ENCODE measurements at places on chromosomes 5 and 9.

DNA sequence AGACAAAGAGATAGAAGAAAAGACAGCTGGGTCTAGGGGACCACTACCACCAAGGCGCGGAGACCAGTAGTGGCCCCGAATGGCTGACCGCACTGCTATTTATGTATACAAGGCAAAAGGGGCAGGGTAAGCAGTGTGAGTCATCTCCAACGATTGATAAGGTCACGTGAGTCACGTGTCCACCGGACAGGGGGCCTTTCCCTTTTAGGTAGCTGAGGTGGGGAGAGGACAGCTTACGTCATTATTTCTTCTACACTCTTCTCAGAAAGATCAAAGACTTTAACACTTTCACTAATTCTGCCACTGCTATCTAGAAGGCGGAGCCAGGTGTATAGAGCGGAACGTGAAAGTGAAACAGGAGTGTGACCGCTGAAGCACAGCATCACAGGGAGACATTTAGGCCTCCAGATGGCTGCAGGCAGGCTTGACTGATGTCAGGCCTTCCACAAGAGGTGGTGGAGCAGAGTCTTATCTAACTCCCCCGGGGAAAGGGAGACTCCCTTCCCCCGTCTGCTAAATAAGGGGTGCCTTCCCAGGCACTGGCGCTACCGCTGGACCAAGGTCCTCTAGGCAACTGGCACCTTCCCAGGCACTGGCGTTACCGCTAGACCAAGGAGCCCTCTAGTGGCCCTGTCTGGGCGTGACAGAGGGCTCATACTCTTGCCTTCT, 6.1 kb upstream of the PRR16 start:
- DNase-seq: peak; percentile 62

DNA sequence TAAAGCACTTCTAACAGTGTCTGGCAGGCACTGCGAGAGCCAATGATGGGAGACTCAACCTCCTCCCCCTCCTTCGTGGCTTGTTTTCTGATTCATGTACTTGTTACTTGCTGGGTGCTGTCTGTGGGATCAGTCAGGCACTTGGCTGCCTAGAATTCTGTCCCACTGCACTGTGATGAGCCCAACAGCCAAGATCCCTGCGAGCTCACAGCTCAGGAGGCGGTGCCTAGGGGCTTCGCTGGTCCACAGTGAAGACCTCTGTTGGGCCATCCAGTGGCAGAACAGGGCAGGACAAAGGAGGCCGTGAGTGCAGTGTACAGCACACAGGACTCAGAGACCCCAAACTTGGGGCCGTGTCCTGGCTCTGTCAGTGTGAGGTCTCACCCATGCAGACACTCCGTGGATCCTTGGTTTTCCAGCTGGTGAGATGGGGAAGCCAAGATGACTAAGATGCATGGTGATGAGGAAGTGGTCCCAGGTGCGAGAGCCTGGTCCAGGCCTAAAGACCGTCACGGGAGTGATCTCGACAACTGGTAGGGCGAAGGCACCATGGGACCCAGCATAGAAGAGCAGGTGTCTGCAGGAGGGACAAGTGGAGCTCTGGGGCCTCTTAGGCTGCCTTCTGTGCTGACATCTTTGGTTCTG, 19.5 kb downstream of the MYMK start:
- DNase-seq: peak; percentile 20

DNA sequence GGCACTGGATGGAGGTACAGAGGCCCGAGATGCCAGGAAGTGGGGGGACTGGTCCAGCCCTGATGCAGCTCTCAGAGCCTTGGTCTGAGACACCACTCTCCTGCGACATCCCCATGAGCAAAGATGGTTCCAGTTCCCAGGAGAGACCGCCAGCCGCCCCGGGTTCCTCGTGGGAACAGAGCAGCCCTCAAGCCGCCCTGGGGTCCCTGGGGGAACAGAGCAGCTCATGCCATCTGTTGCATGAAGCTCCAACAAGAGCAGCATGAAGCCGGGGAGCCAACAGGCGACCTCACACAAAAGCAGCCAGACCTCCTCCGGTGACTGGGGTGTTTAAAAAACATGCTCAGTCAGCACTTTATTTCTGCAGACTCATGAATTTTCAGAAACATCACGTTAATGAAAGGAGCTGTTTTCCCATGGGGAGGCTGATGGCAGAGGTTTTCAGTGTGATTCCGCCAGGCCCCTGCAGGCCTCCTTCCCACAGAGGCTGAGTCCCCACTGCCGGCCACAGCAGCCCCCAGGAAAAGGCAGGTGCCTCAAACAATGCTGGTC, 6.2 kb downstream of the SLC6A18 start:
- no peak for DNase-seq

- DNase-seq: peak; percentile 31
Observed at GRCh38 chr9:123081824-123082223, 48.4 kb downstream of the GPR21 start.

- no peak for DNase-seq
Observed at GRCh38 chr9:73135394-73135793, 16.3 kb upstream of the ANXA1 start.

- DNase-seq: no peak
Observed at GRCh38 chr5:124252191-124252638, 494.2 kb downstream of the ZNF608 start.

DNA sequence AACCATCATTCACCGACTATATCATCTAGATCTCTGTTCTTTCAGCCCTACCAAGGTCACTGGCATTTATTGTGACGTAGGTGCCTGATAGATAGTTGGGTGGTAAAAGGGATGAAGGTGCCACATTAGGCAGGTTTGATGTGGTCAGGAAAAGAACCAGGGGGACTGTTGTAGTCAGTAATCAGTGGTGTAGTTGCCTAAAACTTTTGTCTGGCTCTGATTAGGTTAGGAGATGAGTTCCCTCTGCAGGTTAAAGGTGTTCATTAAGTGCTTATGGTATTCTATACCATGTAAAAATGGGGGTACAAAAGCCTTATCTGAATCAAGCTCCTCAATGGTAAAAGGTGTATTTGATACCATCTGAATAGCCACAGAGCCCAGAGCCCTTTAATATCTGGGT, 55.6 kb downstream of the KCNN2 start:
- DNase-seq: no peak

DNA sequence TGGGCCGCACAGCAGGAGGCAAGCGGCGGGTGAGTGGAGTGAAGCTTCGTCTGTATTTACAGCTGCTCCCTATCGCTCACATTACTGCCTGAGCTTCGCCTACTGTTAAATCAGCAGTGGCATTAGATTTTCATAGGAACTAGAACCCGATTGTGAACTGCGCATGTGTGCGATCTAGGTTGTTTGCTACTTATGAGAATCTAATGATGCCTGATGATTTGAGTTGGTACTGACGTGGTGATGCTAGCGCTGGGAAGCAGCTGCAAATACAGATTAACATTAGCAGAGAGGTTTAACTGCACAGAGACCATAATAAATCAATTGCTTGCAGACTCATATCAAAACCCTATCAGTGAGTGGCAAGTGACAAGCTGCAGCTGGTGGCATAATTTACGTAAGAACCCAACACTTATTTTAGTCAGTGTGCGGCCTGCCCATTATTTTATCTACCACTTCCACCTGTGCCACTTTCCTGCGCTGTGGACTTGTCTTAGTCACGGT, 133.4 kb upstream of the CDH9 start:
- no peak for DNase-seq

DNA sequence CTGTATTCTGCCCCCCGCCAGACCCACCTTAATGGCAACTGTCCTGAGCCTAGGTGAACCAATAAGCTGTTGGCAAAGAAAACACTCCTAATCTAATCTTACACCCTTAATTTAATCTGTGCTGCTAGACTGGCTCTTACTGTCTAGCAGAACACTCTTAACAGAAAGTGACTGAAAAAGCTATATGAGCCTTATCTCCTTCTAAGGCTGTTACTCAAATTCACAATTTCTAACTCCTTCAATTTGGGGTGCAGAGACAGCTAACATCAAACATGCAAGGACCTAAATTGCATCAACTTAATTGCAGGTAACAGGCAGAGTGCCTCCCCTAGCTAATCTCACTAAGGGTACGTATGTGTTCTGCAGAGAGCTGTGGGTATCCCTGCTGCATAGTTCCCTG, 49.5 kb upstream of the MAP1B start:
- no peak for DNase-seq

DNA sequence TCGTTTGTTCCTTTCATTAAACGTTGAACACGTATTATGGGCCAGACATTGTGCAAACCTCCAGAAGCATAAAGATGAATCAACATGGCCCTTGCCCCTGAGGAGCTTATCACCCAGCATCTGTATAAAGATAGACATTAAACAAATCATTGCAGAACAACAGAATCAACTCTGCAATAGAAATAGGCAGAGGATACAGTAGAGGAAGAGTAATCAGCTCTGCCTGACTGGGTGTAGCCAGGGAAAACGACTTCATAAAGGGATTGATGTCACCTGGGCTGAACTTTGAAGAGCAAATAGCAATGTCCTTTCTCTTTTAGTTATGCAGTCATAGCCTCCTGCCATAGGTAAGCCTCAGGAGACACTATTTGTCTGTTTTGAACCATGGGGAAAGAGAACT, 13.4 kb downstream of the RGS7BP start:
- DNase-seq: no peak

DNA sequence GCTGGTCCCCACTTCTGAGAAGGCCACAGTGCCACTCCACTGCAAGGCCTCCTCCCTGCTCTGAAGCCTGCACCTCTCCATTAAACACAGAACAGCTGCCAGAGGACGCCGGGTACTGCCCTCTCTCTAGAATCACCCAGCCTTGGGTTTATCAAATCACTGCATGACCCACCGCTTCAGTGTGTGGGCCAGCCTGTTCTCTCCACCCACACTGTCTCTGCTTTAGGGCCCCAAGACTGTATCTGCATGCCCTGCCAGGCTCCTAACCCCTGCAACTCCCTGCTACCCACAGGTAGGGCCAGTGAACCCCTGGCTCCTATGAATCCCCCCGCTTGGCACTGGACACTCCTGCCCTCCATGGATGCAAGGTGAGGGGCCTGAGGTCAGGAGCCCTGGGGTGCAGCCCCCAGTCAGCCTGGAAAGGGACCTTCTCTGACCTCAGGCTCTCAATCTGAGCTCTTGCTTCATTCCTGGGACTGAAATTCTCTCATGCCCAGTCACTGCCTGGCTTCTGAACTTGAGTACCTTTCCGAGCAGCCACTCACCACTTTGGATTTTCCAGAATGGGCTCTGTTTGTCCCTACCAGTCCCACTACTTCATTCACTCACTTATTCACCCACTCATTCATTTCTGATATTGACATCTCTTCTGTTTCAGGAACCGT, 206.3 kb downstream of the GABBR2 start:
- peak; percentile 47 for DNase-seq

- peak; percentile 40 for DNase-seq
Observed at GRCh38 chr5:59640411-59640810, 253.1 kb downstream of the PDE4D start.

DNA sequence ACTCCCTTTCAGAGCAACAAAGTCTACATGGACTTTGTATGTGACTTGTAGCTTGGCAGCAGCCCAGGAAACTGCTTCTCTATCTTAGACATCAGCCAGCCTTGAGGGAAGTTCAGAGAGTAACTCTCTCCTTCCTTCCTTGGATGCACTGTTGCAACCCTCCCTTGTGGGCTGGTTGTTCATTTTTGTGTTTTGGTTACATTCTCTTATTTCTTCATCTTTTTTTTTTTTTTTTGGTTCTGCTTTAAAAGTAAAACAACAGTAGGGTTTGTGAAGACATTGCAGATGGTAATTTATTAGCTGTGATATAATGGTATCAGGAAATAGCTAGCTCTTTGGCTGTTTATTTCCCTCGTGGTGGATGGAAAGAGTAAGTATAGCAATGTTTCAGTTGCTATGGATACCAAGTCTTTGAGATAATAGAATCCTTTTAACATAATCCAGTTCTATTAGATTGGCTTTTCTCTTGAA, 97.9 kb upstream of the MAMDC2 start:
- DNase-seq: peak; percentile 57

DNA sequence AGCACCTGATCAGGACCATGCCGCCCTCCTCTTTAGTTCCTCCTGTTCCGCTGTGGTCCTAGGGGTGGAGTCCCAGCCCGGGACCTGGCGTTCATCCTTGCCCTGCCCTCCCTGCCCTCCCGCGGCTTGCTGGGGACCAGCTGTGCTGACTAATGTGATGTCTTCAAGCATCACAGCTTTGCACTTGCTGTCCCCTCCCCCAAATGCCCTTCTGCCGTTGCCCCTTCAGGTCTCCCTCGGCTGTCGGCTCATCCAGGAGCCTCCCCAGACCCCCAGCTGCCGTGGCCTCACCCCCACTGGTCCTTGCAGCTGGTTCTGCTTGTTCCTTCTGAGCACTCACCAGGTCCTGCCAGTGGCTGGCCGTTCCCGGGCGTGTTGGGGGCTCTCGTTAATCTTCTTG, 19.9 kb downstream of the RXRA start:
- DNase-seq: no peak

- no peak for DNase-seq
Observed at GRCh38 chr5:126656401-126657007, 55.8 kb downstream of the PHAX start.

GRCh38 chr5:151037561-151038411, 17.4 kb downstream of the GPX3 start:
- peak; percentile 41 for DNase-seq

DNA sequence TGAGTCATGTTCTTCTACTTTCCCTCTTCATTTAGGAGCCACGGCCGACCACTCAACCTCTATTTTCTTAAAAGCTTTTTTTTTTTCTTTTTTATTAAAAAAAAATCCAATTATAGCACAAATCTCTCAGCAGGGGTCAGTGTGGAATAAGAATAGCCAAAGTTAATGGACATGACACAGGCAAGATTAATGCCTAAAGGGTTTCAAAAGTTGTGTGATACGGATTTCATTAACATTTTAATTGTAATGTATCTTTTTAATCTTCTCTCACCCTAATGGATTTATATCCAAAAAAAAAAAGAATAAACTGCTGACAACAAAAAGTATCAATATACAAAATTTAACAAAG, 5.4 kb downstream of the NACC2 start:
- DNase-seq: no peak

DNA sequence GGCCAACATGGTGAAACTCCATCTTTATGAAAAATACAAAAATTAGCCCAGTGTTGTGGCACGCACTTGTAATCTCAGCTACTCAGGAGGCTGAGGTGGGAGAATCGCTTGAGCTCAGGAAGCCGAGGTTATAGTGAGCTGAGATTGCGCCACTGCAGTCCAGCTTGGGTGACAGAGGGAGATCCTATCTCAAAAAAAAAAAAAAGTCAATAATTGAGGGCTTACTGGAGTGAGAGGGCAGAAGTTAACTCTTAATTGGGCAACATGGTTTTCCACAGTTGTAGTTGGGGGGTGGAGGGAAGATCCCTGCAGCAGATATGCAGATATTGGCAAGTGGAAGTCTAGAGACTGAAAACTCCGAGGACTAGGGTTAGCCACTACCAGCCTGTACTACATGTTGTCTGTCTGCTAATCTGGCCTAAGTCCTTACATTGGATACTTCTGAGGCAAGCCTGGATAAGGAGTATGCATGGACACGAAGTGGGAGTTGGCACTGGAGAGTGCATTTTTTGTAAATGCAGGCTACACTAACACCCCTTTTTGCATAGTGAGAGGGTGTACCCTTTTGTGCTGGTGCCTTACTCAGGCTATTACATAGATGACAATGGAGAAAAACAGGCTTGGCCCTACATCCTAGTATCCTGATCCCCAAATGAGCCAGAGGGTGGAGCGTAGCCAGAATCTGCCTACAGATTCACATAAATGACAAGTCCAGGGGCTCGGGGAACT, 89.0 kb upstream of the NIPBL start:
- DNase-seq: no peak

- DNase-seq: no peak
Observed at GRCh38 chr9:81798606-81799005, 109.3 kb upstream of the TLE1 start.
